LHCN-M2 (cell line): ENCODE measurements at places on chromosomes 12 and 14. TPM values are rescaled to one million over a fixed set of nuclear protein-coding genes. Genes with fewer than 3 reads are reported as not detected.

DNA sequence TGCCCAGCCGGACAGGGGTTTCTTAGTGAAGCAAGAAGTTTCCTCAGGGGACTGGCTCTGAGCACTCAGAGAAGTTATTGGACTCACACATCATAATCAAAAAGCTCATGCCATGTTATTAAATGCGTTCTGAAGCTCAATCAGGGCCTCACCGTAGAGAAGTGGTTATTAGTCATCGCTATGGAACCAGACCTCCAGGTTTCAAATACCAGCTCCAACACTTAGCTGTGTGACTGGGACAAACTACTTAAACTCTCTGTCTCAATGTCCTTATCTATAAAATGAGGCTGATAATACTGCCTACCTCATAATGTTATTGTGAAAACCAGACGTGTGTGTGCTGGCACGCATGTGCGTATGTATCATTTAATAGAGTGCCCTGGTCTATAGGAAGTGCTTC lies 7.3 kb downstream of the STAT6 start:
- no peak for DNase-seq

DNA sequence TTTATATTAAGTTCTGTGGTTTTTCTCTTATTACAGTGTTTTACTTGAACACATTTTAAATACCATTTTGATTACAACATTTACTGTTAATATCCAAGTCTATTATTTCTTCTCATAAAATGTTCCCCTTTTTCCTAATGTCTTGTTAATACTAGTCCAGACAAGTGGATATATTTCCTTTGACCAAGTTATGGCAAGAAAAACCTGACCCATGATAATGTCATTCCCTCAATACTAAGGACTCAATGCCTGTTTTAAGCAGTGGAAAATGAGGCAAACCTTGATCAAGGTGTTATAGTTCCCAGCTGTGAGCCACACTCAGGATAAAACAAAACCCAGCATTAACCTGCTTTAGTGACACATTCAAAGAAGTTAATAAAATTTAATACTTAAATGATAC lies 12.2 kb downstream of the TRMT5 start:
- no peak for DNase-seq

GRCh38 chr12:704516-705242 lies 41.4 kb upstream of the NINJ2 start:
- DNase-seq: no peak

- peak; percentile 74 for DNase-seq
Measured at GRCh38 chr12:106956048-106956578, 406 bp downstream of the TMEM263 start.

GRCh38 chr14:98198385-98198784 lies 1073.6 kb downstream of the BCL11B start:
- no peak for DNase-seq

DNA sequence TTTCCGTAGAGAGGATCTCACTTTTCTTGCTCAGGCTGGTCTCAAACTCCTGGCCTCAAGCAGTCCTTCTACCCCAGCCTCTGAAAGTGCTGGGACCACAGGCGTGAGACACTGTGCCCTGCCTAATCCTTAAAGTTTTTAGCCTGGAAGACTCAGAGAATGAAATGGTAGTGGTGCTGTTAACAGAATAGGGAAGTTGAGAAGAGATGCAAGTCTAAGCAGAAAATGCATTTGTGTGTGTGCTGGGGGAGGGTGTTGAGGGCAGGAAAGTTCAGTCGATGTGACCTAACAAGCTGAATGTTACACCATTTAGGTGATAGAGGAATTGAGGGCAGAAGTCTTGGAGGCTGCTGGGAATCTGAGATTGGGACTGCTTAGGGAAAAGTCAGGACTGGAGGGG lies 6.9 kb upstream of the TUBA1A start:
- DNase-seq: no peak

DNA sequence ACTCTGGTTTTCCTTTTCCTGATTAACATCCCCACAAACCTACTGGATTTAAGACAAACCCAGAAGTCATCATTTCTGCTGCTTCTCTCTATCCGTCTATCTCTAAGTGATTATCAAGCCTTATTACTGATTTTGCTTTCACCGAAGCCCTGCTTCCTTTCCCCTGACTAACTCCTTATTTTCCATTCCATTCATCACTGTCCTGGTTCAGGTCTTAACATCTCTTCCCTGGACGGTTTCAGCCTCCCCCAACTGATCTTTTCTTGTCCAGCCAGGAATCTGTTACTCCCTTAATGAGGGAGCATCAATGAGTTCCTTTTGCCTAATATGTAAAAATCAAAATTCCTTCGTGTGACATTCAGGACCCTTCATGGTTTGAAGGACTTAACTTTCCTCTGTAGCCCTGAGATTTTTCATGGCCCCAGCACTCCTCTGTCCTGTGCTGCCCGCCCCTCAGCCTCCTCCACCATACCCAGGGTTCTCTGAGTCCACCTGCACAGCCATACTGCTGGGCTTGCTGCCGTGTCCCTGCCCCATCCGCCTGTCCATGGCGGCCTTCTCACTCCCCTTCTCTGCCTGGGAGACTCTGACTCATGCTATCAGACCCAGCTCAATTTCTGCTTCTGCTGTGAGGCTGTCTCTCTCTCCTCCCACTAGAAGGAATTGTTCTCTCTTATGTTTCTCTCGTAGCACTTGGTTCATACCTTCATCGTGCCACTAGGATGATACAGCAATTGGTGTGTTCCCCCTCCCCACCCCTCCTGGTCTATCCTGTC lies 167.8 kb upstream of the HIF1A start:
- peak; percentile 90 for DNase-seq

- DNase-seq: peak; percentile 72
Measured at GRCh38 chr12:132084621-132085290, 59.4 kb downstream of the DDX51 start.

DNA sequence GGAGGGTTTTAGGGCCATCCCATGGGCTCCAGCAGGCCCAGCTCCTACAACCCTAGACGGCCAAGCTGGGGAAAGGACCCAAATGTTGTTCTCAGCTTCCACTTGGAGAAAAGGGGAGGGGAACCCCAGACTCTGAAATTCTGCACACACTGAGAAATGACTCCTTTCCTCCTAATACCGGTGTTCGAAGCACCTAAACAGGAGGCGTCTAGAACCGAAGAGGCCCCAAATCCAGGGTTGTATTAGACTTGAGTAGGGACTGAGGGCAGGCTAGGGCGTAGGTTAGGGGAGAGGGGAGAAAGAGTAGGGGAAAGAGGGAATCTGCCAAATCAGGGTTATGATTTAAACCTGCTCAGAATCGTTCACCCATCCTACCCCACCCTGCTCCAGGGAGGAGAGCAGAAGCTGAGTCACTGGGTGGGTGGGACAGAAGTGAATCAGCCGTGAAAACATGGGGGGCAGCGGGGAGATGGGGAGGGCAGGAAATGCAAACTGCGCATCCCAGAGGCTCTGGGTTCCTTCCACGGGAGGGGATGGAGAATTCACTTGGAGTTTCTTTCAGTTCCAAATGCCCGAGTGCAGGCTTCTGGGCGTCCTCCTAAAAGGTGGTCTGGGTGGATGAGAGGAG lies 1.0 kb downstream of the IGFBP6 start:
- peak; percentile 84 for DNase-seq

Gene SIX4
- total RNA-seq: 21.7 and 29.2 TPM in 2 replicates

Gene MYF5
- 628 and 957 TPM in 2 replicates for total RNA-seq

Gene PTPRB
- 0.40 and 1.2 TPM in 2 replicates for total RNA-seq

Gene NID2
- total RNA-seq: 11.1 and 13.3 TPM in 2 replicates

Gene HSPA2
- 16.7 TPM in 2 replicates for total RNA-seq

Gene NEMF
- total RNA-seq: 37.3 and 49.0 TPM in 2 replicates

Gene TAC3
- total RNA-seq: 1.5 TPM in 2 replicates
